Activated CD8-positive, alpha-beta T cell treated with anti-CD3 and anti-CD28 coated beads, Interleukin-2, amount 10 ng/mL, durations not matched to agents 7 days and 5 days (primary cell): ENCODE measurements at places on chromosomes 6 and 20. TPM values are rescaled to one million over a fixed set of nuclear protein-coding genes. Genes with fewer than 3 reads are reported as not detected.

TINAG gene
- not detected for total RNA-seq

NEDD9 gene
- 69.5 TPM for total RNA-seq

DNA sequence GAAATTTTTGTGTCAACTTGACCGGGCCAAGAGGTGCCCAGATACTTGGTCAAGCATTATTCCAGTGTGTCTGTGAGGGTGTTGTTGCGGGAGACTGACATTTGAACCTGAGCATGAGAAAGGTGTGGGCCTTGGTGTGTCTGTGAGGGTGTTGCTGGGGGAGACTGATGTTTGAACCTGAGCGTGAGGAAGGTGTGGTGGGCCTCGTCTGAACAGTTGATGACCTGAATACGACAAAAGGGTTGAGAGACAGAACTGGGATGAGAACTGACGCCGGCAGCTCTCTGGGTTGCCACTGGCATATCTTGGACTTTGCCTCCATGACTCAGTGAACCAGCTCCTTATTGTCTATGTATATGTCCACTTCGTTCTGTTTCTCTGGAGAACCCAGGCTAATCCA is 240.5 kb downstream of the ERMARD start:
- H3K27ac ChIP-seq, result no peak overlapping the region
- peaks cover 3% of the 10 kb centered on the region for H3K27me3 ChIP-seq
- H3K36me3 ChIP-seq, result no peaks in the 10 kb centered on the region
- H3K4me3 ChIP-seq, result no peak overlapping the region
- no peak for DNase-seq
- peaks cover 33% of the 10 kb centered on the region for H3K4me1 ChIP-seq

KIAA1755 gene
- not detected for total RNA-seq

DNA sequence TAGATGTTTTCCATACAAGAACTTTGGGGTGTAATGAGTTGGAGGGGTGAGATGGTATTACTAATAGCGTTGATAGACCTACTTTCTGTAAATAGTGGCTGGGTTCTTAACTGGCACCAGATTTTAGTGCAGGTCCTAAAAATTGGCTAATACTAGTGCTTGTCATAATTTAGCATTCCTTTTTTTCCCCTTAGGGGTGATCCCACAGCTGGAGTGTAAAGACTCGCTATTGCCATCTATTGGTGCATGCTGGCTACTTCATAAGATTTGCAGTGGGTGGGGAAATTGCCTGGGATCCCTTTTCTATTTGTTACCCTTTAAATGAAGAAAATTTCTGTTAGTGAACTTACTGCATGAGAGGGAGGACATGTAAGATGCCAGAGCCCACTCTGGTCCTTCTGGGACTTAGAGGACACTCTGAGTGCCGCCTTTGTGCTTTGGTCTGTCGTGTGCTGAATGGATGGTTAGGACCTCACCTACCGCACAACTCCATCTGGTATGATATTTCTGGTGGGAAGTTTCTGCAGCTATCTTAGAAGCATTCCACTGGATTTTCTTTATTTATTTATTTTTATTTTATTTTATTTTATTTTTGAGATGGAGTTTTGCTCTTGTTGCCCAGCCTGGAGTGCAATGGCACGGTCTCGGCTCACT is 195.5 kb downstream of the JARID2 start:
- no peak overlapping the region for H3K27ac ChIP-seq
- H3K4me1 ChIP-seq, result peaks cover 74% of the 10 kb centered on the region
- H3K27me3 ChIP-seq, result no peaks in the 10 kb centered on the region
- peaks cover 29% of the 10 kb centered on the region for H3K36me3 ChIP-seq
- peak; percentile 53 for DNase-seq
- H3K4me3 ChIP-seq, result no peak overlapping the region

DNA sequence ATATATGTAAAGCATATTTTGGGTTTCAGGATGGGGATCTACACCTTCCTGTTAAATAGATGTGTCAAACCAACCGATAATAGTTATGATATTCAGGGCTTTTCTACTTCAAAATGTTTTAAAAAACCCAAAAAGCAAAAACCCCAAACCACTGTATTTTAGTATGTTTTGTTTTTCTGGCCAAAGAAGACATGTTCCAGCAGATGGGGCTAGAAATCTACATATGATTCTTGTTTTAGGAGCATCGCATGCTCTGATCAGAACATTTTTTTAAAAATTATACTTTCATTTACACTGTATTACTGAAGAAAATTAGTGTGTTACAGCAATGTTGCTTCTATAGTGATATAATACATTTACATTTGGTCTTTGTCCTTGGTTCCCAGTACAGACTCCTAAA is 11.0 kb downstream of the RMND1 start:
- H3K4me3 ChIP-seq, result peak overlapping the region; percentile 3
- H3K27ac ChIP-seq, result no peak overlapping the region
- no peaks in the 10 kb centered on the region for H3K27me3 ChIP-seq

- no peaks in the 10 kb centered on the region for H3K36me3 ChIP-seq
- no peak overlapping the region for H3K4me3 ChIP-seq
- no peaks in the 10 kb centered on the region for H3K27me3 ChIP-seq
- H3K4me1 ChIP-seq, result no peaks in the 10 kb centered on the region
- DNase-seq, result no peak
Observed at GRCh38 chr6:146803601-146804000, 204.8 kb downstream of the ADGB start.

RNF39 gene
- total RNA-seq, result not detected

DNA sequence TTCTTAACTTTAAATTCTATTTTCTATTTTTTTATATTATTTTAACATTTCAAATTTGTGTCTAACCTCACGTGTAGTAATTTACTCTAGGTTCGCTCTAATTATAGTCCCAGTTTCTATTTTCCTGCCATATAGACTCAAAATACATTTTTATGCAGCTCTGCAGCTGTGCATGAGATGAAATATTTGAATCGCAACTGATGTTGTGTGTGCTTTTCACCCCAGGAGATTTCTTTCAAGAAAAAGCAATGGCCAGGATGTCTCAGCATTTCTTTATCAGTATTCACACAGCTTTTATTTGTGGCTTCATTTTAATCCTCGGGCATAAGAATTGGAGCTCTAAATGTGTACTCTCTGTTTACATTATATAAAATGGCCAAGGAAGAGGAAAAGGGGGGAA is 157.6 kb downstream of the HDGFL1 start:
- no peak overlapping the region for H3K4me3 ChIP-seq
- H3K27me3 ChIP-seq, result no peaks in the 10 kb centered on the region
- no peaks in the 10 kb centered on the region for H3K4me1 ChIP-seq
- H3K27ac ChIP-seq, result no peak overlapping the region

- no peak for DNase-seq
- H3K4me1 ChIP-seq, result peaks cover 5% of the 10 kb centered on the region
- H3K36me3 ChIP-seq, result no peaks in the 10 kb centered on the region
Observed at GRCh38 chr6:52519618-52520017, 57.2 kb downstream of the TRAM2 start.

DNA sequence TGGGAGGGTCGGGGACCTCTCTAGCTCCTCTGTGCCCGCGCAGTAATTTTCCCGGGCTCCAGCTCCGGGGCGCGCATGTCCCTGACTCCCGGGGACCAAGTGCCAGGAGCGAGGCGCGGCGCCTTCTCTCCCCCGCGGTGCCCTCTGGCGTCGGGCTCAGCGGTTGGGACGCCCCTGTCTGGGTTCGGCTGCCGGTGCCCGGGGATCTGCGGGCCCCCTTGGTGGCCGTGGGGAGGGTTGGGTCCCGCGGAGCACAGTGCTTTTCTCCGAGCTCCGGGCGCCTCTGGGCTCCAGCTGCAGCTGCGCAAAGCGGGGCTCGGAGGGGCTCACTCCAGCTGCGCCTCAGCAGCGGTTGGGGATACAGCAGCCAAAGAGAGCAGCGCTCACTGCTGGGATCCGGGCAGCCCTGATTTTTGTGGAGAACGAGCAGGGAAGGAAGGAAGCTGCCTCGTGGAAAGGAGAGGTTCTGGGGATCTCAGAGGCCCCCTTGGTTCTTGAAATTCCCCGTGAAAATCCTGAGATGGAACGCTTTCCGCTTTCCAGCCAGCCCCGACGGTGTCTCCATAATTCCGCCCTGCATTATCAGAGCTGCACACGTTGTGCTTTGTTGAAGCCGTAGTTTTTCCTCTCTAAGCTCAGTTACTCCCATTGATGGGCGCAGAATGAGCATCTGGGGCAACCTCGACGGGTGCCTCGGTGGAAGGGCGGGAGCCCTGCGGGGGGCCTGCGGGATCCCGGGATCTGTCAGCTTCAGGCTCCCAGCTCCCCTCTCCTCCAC is 861 bp downstream of the PPP1R14C start:
- peaks cover 67% of the 10 kb centered on the region for H3K27me3 ChIP-seq
- H3K27ac ChIP-seq, result no peak overlapping the region
- DNase-seq, result no peak
- H3K36me3 ChIP-seq, result no peaks in the 10 kb centered on the region
- peaks cover 11% of the 10 kb centered on the region for H3K4me1 ChIP-seq

LY6G5C gene
- total RNA-seq, result 4.3 TPM

RBBP8NL gene
- total RNA-seq, result not detected

TBX18 gene
- not detected for total RNA-seq

DNA sequence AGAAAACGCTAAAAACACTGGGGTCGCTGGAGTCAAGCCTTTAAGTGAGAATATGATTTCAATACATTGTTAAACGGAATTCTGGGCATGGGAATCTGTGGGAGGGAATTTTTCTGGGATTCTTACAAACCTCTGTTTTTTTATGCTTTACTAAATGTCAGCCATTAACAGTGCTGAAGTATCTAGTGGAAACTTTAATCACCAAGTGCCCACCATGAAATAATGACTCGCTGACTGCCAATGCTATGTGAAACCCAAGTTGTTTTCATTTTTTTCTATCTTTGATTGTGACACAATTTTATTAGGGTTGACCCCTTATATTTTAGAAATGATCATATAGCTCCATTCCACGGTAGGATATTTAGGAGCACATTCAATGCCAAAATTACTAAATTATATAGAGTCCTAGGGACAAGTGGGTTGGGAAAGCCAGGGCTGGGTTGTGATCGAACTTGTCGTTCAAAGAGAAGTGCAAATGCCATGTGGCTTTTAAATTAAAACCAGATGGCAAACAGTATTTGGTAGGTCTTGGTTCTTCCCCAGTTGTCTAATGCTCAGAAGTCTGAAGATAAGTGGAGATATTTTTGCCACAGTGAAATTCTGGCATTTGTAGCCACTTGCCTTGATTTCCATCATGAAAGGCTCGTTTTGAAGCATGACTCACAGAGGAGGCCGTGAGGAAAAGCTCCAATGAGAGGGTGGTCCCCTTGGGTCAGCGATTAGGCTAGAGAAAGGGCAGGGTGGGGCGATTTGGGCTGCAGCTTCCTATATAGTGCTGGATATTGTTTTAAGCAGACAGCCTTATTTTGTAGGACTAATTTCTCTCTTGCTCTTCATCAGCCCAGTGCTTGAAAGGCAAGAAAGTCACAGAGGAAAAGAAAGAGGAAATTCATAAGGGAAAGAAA is 254.4 kb upstream of the JAG1 start:
- no peak overlapping the region for H3K27ac ChIP-seq
- H3K4me1 ChIP-seq, result no peaks in the 10 kb centered on the region
- no peaks in the 10 kb centered on the region for H3K36me3 ChIP-seq
- no peak overlapping the region for H3K4me3 ChIP-seq

NOP56 gene
- total RNA-seq, result 450 TPM

GRCh38 chr6:141077355-141078333 is 1055.1 kb upstream of the GJE1 start:
- H3K36me3 ChIP-seq, result no peaks in the 10 kb centered on the region
- H3K4me1 ChIP-seq, result no peaks in the 10 kb centered on the region
- DNase-seq, result no peak
- H3K27me3 ChIP-seq, result no peaks in the 10 kb centered on the region

CDH26 gene
- total RNA-seq, result 0.34 TPM

UTRN gene
- total RNA-seq, result 136 TPM

NRSN1 gene
- not detected for total RNA-seq

DNA sequence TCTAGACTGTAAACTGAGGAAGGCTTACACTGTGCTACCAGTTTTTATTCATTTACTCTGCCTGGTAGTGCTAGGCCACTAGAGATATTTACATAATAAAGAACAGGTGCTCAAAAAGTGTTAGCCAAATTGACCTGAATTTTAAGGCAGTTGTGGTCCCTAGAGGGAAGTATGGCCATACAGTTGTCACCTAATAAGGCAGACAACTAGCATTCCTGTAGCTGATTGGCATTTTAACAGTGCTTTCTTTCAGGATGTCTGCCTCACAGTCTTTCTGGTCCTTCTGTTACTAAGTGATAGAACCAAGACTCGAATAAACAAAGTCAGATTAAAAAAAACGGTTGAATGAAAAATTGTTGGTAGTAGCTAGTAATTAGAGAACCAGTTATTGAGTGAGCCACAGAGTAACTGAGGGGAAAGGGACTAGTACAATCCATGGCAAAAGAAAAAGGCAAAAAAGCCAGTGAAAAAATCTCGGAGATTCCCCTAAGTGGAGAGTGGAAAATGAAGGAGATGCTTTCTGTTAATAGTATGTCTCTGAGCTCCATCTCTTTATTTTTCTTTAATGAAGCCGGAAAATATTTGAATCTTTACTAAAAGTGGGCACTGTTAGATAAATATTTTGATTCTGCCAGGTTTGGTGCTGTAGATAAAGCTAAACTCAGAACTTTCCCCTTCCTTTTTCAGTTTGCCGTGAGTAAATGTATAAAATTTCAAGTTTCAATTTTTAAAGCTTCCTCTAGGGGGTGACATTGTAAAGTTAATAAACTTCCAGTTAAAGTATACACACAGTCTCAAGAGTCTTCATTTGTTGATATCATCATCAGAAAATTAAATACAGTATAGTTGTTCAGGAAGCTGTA is 9.1 kb downstream of the VTA1 start:
- no peak for DNase-seq
- H3K27me3 ChIP-seq, result no peaks in the 10 kb centered on the region
- H3K36me3 ChIP-seq, result peaks cover 4% of the 10 kb centered on the region
- no peak overlapping the region for H3K27ac ChIP-seq
- H3K4me1 ChIP-seq, result peaks cover 20% of the 10 kb centered on the region
- no peak overlapping the region for H3K4me3 ChIP-seq

VGLL2 gene
- not detected for total RNA-seq

DNA sequence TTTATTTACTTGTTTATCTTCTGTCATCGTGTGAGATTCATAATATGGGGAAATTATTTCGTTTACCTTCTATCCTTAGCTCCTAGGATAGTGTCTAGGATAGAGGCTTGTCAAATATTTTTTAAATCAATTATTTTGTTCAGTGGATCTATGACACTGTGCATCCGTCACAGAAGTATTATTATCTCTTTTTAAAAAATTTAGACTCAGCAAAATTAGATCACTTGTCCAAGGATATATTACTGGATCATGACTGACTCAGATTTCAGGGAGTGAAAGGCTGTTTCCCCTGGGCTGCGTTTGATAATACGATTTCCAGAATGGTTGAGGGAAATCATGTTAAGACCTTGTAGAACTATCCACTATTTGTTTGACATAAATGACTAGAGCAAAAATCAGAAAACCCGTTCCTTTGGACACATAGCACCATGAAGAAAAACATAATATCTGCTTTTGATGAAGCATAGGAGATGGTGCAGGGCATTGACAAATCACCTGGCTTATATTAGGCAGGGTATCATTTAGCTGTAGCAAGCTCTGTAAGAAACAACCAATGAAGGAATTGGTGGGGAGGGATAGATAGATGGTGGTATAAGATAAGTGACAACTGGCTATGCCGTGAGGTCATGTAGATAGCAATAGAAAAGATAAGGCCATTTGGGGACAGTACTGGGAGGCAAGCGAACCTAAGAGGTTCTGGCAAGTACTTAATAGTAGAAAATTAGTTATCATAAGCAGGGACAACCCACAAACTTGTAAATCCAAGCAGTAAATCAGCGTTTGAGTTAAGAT is 465.2 kb upstream of the MAN1A1 start:
- no peak overlapping the region for H3K27ac ChIP-seq
- DNase-seq, result no peak
- H3K4me3 ChIP-seq, result no peak overlapping the region
- H3K27me3 ChIP-seq, result no peaks in the 10 kb centered on the region
